ENCODE measurements at places on chromosomes 2 and 18.

GRCh38 chr2:108923019-108923700 lies 65.9 kb downstream of the EDAR start:
- H3K27me3 ChIP-seq = peaks cover 79% of the 10 kb centered on the region
- H3K4me3 ChIP-seq = no peak overlapping the region
- H3K27ac ChIP-seq = no peak overlapping the region
- H3K4me1 ChIP-seq = no peaks in the 10 kb centered on the region
- H3K36me3 ChIP-seq = no peaks in the 10 kb centered on the region

DNA sequence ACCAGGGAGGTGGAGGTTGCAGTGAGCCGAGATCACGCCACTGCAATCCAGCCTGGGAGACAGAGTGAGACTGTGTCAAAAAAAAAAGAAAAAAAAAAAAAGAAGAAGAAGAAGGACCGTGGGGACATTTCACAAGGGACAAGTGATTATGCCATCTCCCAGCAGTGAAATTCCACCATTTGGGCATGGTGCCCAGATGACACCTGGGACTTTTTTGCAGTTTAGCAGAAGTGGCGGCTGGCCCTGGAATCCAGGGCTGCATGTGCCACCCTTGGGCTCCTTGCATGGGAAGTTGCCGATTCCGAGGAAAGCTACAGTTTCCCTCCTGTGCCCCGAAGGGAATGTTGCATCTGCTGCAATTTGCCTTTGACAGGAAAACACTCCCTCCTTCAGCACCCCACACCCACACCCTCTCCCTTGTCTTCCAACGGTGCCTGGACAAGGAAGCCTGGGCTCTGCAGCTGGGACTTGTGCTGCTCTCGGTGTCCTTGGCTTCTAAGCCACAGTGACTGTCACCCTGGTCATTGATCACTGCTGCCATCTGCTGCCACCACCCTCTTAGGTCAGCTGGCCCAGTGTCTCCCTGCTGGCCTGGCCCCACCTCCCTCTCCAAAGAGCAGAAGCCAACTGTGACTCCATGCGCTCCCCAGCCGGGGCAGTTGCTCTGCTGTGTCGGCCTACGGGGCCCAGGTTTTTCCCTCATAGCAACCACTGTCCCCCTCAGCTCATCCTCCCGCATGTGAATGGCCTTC lies 56.4 kb upstream of the LRRC30 start:
- no peaks in the 10 kb centered on the region for H3K36me3 ChIP-seq
- no peak overlapping the region for H3K27ac ChIP-seq
- peaks cover 1% of the 10 kb centered on the region for H3K4me1 ChIP-seq
- no peaks in the 10 kb centered on the region for H3K27me3 ChIP-seq
- no peak for DNase-seq

GRCh38 chr18:50982802-50983179 lies 15.0 kb downstream of the ELAC1 start:
- no peak for DNase-seq
- no peaks in the 10 kb centered on the region for H3K27me3 ChIP-seq
- H3K27ac ChIP-seq = no peak overlapping the region
- peaks cover 41% of the 10 kb centered on the region for H3K36me3 ChIP-seq
- H3K4me3 ChIP-seq = no peak overlapping the region
- H3K4me1 ChIP-seq = peaks cover 9% of the 10 kb centered on the region

DNA sequence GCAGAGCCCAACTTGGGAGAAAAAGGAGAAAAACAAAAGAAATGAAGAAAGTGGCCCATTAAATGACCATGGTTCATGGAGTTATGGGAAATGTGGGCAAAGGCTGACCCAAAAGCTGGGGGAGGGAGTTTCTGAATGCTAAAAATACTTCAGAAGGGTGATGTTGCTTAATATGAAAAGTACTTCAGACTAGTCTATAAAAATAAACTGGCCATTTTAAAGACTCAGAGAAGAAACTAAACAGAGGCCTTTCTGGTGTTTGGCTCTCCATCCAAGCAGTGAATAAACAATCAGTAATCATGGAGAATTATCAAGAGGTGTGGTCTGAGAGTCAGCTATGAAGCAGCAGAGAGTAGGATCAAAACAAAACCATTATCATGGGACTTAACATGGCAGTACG lies 160.8 kb upstream of the MAPRE2 start:
- no peaks in the 10 kb centered on the region for H3K27me3 ChIP-seq
- no peak for DNase-seq
- no peak overlapping the region for H3K4me3 ChIP-seq
- peaks cover 82% of the 10 kb centered on the region for H3K36me3 ChIP-seq
- H3K27ac ChIP-seq = no peak overlapping the region

- H3K27ac ChIP-seq = no peak overlapping the region
- H3K27me3 ChIP-seq = no peaks in the 10 kb centered on the region
- H3K4me3 ChIP-seq = no peak overlapping the region
Observed at GRCh38 chr2:4507661-4508060, 804.3 kb downstream of the DCDC2C start.

Measured in mesenchymal stem cell (in vitro differentiated cells and primary cell).